ENCODE measurements at places on chromosomes 12 and 14. TPM values are rescaled to one million over a fixed set of nuclear protein-coding genes. Genes with fewer than 3 reads are reported as not detected.

Gene INHBC
- total RNA-seq = not detected

Gene EGLN3
- total RNA-seq = 46.7 TPM

Gene AKAP3
- total RNA-seq = 0.68 TPM

- no peak overlapping the region for H3K27ac ChIP-seq
- H3K27me3 ChIP-seq = no peaks in the 10 kb centered on the region
- DNase-seq = no peak
- no peaks in the 10 kb centered on the region for H3K4me1 ChIP-seq
These were observed 64.1 kb downstream of the SYNE3 start for GRCh38 chr14:95452176-95452892.

- no peak for DNase-seq
- H3K27ac ChIP-seq = no peak overlapping the region
- no peaks in the 10 kb centered on the region for H3K4me1 ChIP-seq
- no peaks in the 10 kb centered on the region for H3K36me3 ChIP-seq
- H3K4me3 ChIP-seq = no peak overlapping the region
These were observed 8.7 kb upstream of the CCDC60 start for GRCh38 chr12:119325813-119326212.

DNA sequence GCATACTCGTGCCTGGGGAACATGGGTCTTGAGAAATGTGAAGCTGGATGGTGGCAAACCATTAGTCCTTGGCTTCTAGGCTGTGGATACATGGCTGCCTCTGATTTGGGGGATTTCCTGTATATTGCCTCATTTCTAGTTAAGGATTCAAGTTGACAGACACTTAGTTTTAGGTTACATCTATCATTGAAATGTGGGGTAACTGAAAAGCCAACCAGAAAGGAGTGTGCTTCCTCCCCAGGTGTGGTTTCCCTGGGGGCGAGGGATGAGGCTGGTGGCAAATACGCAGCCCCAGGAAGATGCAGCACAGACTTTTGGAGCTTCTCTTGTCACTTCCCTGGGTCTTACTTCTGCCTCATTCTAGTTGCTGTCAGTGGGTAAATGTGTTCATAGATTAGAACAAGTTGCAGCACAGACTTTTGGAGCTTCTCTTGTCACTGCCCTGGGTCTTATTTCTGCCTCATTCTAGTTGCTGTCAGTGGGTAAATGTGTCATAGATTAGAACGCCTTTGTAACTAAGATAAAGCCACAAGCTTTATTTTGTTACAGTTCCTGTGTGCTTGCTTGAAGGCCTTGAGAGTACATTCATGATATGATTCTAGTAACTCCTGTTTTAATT, 85.1 kb downstream of the BORCS5 start:
- DNase-seq = no peak
- peak overlapping the region; percentile 80 for H3K27ac ChIP-seq
- H3K36me3 ChIP-seq = no peaks in the 10 kb centered on the region
- no peak overlapping the region for H3K4me3 ChIP-seq
- H3K4me1 ChIP-seq = no peaks in the 10 kb centered on the region

Data from aorta (tissue), 5 donors.